ENCODE measurements at places on chromosomes 5 and 9. TPM values are rescaled to one million over a fixed set of nuclear protein-coding genes. Genes with fewer than 3 reads are reported as not detected.

The PDCD1LG2 gene
- 31.5 TPM for polyA plus RNA-seq

The TPM2 gene
- 1,535 TPM for polyA plus RNA-seq

GRCh38 chr9:71620746-71621145 is 147.6 kb downstream of the CEMIP2 start:
- no peak for DNase-seq

GRCh38 chr5:53032188-53032587 is 43.0 kb downstream of the ITGA2 start:
- DNase-seq: no peak

DNA sequence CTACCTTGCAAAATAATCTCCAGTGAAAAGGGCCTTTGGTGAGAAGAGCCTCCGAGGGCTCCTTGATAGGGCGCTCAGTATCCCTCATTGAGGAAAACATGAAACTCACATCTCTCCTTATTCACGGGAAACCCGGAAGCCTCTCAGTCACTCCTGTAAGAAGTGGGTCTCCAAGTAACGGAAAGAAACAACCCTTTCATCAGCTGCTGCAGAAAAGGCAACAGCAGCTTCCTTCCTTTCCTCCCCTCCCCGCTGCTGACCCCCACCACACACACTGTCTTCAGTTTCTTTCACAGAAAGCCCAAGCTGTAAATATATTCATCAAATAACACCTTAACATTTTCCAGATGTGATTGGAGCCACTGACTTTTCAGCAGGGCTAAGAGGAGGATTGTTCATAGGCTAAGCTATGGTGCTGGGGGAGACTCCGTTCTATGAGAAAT is 81.4 kb downstream of the C9orf152 start:
- no peak for DNase-seq

- no peak for DNase-seq
Observed at GRCh38 chr9:22643541-22643940, 196.9 kb downstream of the DMRTA1 start.

DNA sequence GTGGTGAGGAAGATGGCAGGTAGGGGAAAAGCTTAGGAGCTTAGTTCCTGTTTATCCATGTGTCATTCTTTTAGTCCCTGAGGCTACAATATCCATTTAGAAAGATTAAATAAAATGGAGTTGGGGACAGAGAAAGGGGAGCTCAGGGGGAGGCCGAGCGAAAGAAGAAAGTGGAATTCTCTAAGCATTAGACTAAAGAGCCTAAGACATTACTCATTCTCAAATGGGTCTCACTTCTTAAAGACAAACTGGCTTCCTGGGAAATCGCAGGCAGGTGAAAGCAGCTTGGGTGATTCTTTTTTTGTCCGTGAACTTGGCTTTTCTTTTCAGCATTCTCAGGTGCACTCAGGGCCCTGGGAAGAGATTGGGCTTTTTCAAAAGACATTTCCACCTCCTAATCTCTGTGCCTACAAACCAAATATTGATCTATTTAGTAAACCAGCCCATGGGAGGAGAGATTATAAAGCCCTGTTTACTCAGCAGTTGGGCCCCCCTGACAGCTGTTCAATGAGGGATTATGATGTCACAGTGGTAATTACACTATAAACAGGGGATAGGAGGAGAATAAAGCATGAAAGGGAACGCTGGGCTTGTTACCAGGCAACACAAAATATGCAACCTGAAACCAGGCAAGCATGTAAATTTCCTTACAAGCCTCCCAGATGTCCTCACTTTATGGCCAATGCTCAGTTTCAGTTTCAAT is 584.0 kb downstream of the ACTL7B start:
- DNase-seq: peak; percentile 60
